Stimulated activated CD8-positive, alpha-beta memory T cell treated with anti-CD3 and anti-CD28 coated beads, Interleukin-4, amount 100 ng/mL, for 1 hour (primary cell): ENCODE measurements at places on chromosomes 4 and X.

- DNase-seq = no peak
These were observed 337 bp downstream of the STIM2 start for GRCh38 chr4:26860922-26861433.

DNA sequence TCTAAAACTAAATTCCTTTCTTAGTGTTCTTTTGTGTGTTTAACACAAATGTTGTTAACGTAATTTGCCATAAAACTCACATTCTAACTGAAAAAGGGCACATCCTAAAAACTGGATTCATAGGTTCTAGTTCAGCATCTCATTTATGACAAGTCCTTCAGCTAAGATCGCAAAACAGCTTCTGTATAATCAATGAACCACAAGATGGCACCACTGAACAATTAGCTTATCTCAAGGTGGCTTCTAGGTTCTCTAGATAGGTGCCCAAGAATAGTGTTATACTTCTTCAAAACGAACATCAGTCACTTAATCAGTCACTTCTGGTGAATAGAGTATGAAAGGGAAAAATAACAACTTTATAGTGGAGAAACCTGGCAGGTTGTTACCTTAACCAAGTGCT is 54.3 kb downstream of the NRK start:
- DNase-seq = no peak

DNA sequence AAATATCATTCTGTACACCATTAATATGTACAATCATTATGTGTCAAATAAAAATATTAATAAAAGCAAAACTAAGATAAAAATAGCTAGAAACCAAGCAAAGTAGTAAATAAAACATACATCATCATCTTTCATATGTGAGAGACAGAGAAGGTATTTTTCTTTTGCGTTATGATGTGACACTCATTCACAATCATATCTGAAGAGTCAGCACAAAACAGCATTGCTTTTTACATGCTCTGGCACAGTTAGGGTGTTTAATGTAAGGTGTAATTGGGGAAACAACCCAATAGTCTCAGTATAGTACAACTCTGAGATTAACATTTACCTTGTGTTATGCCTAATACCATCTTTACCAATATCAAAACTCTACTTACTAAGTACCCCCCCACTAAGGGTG is 376.6 kb downstream of the TMA16 start:
- no peak for DNase-seq

GRCh38 chr4:6894086-6894478 is 15.5 kb upstream of the TBC1D14 start:
- DNase-seq = no peak

DNA sequence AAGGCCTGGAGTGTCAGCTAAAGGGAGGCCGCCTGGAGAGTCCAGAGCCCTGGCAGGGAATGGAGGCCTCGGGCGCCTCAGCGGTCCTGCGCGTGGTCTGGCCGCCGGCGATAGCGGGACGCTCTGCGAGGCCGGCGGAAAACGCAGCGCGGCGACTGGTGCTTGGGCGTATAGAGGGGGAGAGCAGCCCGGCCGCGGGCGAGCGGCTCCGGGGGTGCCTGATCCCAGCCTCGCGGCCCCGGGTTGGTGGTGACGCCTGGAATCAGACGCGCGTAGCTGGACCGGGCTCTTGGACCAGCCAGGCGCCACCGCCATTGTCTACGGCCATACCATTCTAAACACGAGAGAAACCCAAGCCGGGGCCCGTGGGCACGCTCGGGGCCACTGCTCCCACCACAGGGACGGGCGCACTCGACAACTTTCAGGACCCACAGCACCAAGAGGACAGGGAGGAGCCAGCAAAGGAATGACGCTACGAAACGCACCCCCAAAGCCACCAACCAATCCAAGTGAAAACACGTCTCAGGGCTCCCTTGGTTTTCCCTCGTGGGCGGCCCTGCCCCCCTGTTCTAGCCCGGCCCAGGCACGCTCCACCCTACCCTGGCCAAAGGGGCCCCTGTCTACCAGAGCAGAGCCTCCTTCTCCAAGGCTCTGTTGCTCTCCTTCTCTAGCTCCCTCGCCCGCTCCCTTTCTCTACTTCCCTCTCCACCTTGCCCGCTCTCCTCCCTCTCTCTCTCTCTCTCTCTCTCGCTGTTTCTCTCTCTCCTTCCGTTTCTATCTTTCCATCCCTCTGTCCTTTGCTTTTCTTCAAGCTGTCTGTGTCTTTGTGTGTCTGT is 7.8 kb downstream of the FRG2 start:
- DNase-seq = no peak
